ENCODE measurements at places on chromosomes 5 and 9. TPM values are rescaled to one million over a fixed set of nuclear protein-coding genes. Genes with fewer than 3 reads are reported as not detected.
A peak's percentile ranks its signal among the peaks of the same experiment; 100 is the strongest.

FCHO2 gene
- total RNA-seq = 22.8 TPM

GRCh38 chr5:15320871-15321270 is 179.1 kb upstream of the FBXL7 start:
- DNase-seq = no peak

DNA sequence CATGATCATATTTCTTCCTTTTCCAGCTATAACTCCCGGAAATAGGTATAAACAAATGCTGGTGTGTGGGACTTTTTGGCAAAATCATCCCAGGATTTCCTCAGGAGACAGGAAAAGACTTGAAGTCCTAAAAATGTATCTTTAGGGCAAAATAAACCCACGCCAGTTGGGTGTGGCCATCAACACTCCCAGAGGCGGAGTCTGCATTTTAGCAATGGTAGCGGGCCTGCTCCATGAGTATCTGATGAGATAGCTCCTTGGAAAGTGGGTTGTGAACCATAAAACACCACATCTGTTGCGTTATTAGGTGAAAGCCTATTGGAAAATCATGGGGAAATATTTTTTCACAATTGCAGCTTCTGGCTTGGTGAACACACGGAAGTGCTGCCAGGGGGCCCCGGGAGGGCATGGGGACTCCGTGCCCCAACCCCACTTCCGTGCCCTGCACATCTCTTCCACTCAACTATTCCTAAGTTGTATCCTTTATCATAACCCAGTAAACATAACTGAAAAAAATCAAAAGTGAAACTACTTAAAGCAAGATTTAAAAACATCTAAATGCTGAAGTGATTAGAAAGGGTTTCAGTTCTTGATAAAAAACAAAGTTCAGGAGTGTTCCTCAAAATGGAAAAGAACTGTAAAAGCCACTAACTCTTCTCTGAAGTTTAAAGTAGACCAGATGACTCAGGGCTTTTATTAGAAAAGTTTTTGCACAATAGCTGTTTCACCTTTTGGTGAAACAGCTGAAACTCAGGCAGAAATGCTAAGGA is 111.2 kb downstream of the LRRC70 start:
- DNase-seq = no peak

GRCh38 chr5:91127456-91128081 is 255.5 kb downstream of the ARRDC3 start:
- DNase-seq = no peak

GRCh38 chr9:124262649-124262972 is 4.9 kb downstream of the NEK6 start:
- DNase-seq = no peak

DNA sequence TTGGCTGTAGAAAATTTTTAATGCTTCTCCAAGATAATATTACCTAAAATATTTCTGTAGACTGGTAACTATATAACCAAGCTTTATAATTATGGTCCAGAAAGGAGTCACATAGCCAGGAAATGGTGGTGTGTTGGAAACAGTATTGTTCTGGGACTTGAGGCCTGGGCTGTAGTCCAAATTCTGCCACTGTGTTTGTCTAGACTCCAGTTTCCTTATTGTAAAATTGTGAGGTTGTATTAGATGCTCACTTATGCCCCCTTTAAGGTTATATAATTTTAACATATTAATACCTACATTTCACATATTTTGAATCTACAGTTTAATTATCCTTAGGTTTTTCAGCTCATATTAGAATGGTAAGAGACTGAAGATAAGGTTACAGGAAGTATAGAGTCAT is 42.4 kb downstream of the STX17 start:
- no peak for DNase-seq

DNA sequence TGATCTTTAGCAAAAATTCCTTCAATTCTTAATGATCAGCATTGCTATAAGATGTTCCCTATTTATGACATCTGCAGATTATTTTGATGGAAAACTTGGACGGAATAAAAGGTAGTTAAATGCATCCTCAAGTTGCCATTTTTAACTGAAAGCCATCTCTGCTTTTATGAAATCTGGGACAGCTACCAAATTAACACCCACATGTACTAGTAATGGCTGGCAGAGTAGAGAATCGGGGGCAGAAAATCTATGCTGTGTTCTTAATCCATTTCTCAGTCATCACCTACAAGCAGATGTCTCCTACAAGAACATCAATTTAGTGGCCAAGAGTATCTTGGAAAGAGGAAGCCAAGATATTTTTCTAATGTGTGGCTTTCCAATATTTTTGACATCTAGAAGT is 22.1 kb upstream of the C9orf57 start:
- no peak for DNase-seq

DNA sequence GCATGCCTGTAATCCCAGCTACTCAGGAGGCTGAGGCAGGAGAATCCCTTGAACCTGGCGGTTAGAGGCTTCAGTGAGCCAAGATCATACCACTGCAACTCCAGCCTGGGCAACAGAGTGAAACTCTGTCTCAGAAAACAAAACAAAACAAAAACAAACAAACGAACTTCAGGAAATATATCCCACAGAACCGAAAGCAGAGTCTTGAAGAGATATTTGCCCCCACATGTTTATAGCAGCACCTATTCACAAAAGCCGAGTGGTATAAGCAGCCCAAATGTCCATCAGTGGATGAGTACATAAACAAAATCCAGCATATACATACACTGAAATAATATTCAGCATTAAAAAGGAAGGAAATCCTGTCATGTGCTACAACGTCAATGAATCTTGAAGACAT is 57.6 kb upstream of the GRIN3A start:
- no peak for DNase-seq

- DNase-seq = peak; percentile 92
These were observed at the start of gene FPGS for GRCh38 chr9:127802576-127803443. Gene FPGS, plus strand, starts transcription at chr9:127802882. Its CDS starts 43 bp downstream, at chr9:127802925.

DNA sequence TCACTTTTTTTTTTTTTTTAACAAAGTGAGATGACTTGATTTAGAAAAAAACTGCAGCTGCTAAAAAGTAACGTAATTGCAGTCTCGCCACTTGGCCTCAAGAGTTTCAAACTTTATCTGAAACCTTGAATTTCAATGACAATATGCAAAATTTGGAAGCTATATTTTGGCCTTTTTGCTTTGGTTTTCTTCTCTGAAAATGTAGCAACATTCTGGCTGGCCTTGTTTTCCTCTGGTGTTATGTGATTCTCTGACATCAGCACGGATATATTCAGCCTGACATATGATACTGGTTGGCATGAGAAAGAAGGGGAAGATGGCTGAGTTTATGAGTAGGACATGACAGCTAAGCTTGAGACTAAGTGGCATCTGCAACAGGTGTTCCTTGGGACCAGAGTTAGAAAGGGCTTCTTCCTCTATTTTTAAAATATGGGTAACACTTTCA is 136.5 kb downstream of the MEF2C start:
- DNase-seq = no peak

PROB1 gene
- total RNA-seq = 0.51 TPM

DNA sequence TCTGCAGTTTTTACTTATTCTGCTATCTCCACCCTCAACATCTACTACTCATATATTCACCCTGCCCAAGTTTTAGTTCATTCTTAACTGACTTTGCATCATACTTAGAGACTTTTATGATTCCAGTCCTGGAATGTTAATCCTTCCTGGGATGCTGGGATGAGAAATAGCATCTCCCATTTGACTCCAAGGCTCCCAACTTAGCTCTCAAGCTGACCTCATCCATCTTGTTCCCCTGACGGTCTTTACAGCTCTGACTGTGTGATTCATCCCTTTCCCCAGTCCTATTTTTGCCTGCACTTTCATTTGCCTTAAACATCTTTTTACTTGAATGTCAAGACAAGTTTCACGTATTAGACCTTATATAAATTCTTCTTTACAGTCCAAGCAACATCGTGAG is 297.8 kb downstream of the EPB41L4A start:
- no peak for DNase-seq

HK3 gene
- 3.5 TPM for total RNA-seq

DNA sequence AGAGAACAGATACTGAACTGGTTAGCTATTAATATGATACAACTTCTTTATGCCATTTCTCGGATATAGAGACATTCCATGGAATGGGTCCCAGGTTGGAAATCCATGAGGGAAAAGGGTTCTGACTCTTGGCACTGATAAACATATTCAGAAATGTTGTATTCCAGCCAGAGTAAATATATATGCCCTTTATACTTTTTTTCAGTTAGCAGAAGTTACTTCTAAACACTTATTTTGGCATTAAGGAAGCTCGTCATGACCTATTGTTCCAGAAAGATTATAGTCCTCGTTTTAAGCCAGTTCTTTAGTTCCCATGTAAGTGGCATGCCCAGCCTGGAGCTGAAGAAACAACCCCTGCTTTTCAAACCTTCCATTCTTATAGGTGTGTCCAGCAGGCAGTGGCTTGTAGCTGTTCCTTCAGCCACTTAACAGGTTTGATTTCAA is 181.6 kb downstream of the CD180 start:
- no peak for DNase-seq

- DNase-seq = no peak
These were observed at the start of gene OR1L6 for GRCh38 chr9:122742003-122742402. Gene OR1L6, plus strand, starts transcription at chr9:122742303. Its CDS starts 7,545 bp downstream, at chr9:122749848.

NRG2 gene
- 0.12 TPM for total RNA-seq

GRCh38 chr5:103793595-103794182 is 231.1 kb upstream of the NUDT12 start:
- DNase-seq = no peak

GDF9 gene
- 0.55 TPM for total RNA-seq

DNA sequence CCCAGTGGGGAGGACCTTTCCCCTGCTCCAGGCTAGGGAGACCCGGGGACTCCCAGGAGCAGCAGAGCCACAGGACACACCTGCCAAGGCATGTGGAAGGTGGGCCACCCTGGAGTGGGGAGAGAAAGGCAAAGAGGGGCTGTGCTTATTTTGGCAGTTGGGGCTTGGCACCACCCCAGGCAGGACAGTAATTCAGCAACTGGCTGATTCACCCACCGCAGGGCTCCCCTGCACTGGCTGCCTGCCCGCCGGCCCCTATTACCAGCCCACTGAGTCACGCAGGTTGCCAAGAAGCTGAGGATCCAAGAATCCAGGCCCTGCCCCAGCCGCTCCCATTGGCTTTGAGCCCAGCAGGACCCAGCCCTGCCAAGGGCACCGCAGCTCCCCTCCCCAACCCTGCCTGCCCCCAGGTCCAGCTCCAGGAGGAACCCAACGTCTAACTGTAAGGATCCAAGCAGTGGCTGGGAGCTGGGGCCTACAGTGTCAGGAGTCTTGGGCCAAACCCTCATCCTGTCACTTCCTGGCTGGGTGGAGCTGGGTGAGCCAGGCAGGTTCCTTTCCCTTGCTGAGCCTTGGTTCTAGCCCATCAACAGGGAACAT is 14.2 kb upstream of the RALGDS start:
- no peak for DNase-seq

DNA sequence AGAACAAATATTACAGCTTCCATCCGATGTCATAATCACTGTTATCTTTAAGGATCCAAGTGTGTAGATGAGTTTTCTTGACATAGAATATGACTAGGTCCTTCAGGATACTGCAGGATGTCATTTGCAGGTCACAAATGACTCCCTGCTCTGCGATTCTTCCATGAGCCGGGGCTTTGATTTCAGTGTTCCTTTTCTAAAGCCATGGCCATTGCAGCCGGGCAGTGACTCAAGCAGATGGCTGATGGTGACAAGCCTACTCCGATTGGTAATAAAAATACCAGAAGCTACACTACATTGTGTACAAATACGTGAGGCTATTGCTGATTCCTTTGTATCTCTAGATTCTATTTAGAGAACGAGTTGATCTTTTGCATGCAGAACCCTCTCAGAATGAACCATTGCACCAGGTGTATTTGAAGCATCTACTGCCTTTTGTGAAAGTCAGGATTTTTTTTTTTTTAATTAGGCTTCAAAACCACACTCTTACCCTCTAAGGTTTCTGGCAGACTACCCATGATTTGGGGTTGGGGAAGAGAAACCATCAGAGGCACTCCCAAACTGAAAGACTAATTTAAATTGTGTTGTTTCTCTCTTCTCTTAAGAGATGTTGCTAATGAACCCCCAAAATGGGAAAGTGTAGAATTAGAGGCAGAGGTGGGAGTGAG is 271.0 kb upstream of the ADRA1B start:
- no peak for DNase-seq

GRCh38 chr5:133336121-133336968 is 276.0 kb downstream of the FSTL4 start:
- DNase-seq = no peak

DNA sequence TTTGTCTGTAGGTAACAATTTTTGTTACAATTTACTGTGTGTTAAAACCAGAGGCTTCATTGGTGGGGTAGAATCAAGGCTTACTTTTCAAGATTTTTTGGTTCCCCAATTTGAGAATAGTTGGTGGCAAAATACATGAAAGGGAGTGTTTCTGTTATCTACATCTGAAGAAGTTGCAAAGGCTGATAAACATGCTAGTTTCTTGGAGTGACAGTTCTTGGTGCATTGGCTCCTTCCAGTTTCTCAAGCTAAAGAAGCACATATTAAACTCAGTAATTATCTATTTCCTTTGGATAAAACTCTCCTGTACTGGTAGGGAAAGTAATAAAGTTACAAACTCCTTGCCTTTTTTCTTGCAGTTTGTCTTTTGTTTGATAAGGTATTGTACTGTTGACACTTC is 5.9 kb downstream of the MACIR start:
- DNase-seq = no peak

DNA sequence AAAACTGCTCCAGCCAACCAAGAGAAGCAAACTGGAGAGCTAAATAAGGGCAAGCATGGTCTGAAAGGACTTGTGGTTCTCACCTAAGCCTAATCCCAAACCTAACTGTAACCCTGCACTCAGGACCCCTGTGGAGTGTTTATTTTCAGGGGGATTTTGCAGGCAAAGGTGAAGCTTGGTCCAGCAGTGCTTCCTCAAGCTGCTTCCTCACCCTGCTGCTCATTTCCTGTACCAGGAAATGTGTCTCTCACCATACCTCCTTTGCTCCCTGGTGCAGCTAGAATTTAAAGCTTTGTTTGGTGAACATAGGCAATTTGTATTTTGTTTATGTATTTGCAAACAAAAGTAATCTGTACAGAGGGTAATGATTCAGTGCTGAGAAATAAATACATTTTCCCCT is 50.2 kb downstream of the CARTPT start:
- DNase-seq = no peak

ANKDD1B gene
- total RNA-seq = not detected

- no peak for DNase-seq
These were observed 4.5 kb downstream of the SLC36A1 start for GRCh38 chr5:151451626-151452520.

- no peak for DNase-seq
These were observed 536.5 kb upstream of the BRINP1 start for GRCh38 chr9:119905724-119906123.

Measured in right lobe of liver (tissue), 6 donors.